HL-60 (cell line): ENCODE measurements at places on chromosomes 2 and 18.
A peak's percentile ranks its signal among the peaks of the same experiment; 100 is the strongest.

- DNase-seq = no peak
Measured at GRCh38 chr2:162022290-162022945, 51.6 kb downstream of the DPP4 start.

DNA sequence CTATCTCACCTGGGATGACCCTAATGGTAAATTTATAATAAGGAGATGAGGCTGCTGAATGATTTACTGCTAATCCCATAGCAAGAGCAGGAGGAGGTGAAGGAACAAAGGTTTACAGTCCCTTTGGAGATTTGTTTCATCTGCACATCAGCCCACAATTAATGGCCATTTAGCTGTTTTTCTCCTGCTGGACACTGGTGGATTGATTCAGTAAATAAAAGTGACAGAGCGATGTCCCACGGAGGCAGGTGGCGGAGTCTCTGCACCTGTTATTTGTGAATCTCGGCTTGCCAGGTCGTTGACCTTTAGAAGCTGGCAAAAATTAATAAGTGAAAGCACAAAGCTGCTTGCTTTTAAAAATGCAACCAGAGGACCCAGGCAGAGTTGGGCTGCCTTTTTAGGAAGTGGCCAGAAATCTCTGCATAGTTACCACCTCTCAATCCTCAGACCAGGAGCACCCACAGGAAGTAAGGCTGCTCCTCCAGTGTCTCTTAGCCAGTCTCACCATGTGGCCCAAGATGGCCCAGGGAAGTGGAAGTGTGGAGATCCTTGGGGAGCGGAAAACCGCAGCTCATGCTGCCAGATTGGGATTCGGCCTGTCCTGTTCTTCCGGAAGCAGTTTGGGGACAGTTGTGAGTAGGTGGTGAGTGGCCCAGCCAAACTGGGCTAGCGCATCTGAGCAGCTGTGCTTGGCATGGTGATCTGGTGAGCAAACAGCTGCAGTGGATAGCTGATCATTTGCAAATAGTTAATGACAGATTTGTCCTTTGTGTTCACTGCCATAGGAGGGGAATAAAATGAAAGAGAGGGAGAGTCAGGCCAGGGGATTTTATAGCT lies 1005.7 kb upstream of the PIK3C3 start:
- DNase-seq = no peak

- no peak for DNase-seq
Measured at GRCh38 chr18:68699043-68699442, 15.9 kb downstream of the TMX3 start.

- peak; percentile 59 for DNase-seq
Measured at GRCh38 chr18:31977270-31977872, 34.4 kb upstream of the TRAPPC8 start.

DNA sequence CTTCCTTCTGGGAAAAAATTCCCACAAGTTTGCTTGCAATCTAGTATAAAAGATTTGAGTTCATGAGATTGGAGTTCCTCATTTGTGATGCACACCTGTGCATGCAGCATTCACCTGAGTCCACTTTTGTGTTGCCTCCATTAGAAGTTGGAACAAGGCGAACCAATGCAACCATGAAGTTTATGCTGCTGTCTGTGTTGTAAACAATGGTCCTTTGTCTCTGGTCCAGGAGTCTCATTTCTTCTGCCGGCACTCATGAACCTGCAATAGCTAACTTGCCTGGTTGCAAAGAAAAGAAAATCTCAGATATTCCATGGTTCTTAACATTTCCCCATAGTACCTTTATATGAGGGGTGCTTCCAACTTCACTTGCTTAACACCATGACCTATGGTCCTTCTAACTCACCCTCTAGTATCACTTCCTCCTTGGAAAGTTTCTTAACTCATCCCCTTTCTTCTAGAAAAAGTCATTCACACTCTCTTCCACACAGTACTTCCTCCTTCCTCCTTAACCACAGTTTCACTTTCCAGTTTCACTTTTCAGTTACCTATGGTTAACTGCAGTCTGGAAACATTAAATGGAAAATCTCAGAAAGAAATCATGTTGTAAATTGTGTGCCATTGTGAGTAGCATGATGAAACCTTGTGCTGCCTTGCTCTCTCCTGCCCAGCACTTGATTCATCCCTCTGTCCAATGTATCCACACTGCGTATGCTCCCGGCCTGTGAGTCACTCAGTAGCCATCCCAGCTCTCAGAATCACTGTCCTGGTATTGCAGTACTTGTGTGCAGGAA lies 128.8 kb upstream of the TRIB2 start:
- peak; percentile 86 for DNase-seq

DNA sequence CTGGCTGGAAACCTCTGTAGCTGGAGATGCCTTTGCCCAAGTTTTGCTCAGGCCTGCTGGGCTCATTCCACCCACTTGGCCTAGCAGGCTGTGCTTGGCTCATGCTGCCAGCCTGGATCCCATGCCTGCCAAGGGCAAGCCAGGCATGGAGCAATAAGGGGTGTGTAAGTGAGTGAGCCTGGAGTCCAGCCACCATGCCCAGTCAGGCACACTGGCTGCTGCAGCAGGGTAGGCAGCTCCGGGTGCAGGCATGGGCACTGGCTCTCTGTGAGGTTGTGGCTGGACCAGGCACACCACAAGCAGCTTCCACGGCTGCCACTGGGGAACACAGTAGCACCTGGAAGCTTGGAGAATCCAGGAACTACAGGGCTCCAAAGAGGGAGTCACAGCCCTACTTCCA lies 147.7 kb upstream of the HS6ST1 start:
- DNase-seq = no peak

DNA sequence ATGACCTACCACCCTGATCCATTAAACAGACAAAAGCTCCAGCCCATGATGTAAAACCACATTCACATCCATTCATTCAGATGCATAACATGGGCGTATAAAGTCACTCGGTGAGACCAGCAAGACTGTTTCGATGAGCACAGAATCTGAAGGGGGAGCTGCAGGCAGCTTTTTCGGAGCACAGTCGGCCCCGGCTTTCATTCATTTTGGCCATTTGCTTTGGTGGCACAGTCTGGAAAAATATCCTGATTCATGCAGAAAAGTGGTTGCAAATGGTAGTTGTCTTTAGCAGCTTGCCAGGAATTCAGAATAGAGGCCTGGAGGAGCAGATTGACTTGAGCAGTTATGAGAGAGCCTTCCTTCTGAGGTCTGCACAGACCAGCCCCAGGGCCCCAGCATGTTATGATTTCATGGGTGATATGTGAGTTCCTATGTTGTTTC lies 11.2 kb downstream of the ARID5A start:
- DNase-seq = no peak

- no peak for DNase-seq
Measured at GRCh38 chr2:233093721-233094120, 33.6 kb downstream of the INPP5D start.

DNA sequence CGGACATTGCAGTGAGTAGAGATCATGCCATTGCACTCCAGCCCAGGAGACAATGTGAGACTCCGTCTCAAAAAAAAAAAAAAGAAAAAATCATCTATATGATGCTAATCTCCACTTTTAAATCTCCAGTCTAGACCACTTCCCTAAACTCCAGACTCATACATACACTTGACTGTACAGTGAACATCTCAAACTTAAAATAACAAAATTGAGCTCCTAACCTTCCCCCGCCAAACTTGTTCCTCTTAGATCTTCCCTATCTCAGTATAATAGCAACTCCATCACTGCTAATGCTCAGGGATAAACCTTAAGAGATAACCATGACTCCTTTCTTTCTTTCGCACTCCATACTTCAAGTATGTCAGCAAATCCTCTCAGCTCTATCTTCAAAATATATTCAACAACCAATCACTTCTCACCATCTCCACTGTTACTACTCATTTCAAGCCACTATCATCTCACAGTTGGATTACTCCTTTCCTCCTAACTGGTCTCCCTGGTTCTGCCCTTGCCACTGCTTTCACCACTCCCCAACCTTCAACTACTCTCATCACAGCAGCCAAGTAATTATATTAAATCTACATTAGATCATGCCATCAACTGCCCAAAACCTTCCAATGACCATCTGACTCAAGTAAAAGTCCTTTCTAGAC lies 12.0 kb downstream of the MEMO1 start:
- DNase-seq = no peak

DNA sequence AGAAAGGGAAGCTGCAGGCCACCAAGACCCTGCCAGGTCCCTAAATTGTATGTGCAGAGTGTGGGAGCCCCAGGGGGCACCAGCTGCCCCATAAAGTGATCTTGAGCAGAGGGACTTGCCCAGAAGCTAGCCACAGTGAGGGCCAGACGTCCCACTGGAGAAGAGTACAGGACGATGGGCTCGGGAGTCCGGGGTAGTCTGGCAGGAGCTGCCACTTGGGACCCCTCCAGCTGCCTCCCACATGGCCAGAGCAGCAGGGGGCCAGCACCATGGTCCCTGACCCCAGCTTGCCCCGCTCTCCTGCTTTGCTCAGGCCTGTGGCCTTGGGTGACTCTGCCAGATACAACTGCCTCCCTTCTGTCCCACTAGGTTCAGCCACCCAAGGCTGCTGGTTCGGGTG lies 11.7 kb upstream of the LOXHD1 start:
- DNase-seq = no peak

- DNase-seq = no peak
Measured at GRCh38 chr2:190799999-190800398, 80.6 kb upstream of the GLS start.

- DNase-seq = no peak
Measured at GRCh38 chr2:174158003-174158402, 90.3 kb downstream of the OLA1 start.

DNA sequence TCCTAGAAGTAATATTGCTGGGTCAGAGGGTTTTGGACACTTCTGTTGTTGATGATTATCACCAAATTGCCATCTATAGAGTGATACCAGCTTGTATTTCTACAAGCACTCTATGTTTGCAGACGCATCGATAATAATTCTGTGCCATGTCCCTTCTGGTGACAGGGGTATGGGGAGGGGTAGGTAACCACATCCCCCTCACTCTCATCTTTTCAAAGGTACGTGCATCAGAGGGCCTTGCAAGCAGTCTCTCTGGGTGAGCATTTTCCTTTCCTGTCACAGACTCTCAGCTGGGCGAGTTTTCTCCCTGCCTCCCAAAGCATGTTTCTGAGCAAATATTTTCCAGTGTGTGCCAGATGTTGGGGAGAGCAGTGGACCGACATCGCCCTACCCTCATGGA lies 98.0 kb downstream of the SMAD7 start:
- no peak for DNase-seq

- DNase-seq = no peak
Measured at GRCh38 chr18:47724186-47724975, 206.1 kb downstream of the SMAD2 start.

DNA sequence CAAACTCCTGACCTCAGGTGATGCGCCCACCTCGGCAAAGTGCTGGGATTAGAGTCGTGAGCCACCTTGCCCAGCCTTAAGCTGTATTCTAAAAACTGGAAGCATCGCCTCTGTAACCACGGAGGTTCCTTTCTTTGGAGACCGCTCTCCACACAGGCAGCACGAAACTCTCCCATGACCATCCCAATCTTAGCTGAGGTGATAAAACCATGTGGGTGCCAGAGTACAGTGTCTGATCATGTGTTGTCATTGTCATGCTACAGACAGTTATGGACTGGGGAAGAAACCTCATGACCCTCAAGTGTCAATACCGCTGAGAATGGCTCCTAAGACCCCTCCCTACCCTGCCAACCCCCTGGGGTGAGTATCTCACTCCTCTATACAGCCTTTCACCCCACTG lies 41.4 kb upstream of the EPG5 start:
- DNase-seq = no peak

GRCh38 chr2:25219621-25220020 lies 51.2 kb upstream of the POMC start:
- no peak for DNase-seq
